ENCODE measurements at places on chromosomes 7 and 10.

- no peak for DNase-seq
Measured at GRCh38 chr7:135160098-135160857, 10.2 kb downstream of the CYREN start.

DNA sequence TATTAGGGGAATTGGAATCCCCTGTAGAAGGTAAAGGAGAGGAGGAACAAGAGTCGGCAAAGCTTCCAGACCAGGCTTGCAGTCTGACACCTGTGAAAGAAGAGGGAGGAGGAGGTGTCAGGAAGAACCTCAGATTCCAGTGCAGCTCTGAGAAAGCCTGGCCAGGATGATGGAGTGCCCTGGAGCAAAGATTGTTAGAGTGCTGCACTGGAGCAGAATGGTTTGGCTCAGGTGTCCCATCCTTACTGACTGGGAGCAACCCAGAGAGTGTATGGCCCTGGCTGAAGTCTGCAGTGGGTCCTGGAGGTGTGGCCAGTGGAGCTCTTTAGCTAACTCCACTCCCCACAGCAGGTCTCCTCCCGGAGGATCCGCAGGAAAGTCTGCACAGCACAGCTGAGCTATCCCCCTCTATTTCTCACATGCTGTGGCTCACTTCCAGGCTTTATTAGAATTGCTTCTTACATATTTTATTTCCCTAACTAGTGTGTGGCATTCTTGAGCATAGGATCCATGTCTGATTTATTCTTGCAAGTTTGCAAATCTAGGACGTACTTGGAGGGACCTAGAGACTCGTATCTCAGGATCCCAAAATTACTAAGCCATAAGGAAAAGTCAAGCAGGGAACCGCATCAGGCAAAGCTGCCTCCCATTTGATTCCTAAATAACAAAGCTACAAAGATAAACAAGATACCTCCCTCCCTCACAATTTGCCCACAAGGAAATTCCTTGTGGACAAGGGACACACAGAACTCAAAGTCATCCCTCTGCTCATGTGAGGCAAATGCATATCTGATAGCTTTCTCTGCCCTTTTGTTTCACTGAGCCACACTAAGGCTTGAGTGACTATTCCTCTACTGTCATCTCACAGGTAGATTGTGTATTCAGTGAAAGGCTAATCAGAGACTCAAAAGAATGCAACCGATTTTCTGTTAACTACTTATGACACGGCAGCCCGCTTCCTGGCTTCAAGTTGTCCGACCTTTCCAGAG, 58.8 kb downstream of the VIM start:
- DNase-seq: no peak

GRCh38 chr7:32206987-32207386, 136.8 kb upstream of the PDE1C start:
- peak; percentile 73 for DNase-seq

DNA sequence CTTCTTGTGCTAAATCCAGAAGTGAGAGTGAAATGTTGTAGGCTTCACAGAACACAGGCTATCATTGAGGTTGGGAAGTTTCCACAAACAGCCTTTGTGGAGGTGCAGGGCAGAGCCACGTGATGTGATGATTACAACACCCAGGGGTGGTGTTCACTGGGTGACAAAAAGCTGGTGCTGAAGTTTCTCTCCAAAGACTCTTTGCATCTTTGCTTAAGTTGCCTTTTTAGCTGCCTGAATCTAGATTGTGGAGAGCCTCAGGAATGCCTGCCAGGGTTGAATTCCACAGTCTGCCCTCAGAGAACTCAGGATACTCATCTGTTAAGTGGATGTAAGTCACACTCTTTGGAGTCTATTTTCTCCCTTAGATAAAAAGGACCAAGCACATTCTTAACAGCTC, 56.3 kb downstream of the PLXNA4 start:
- no peak for DNase-seq

DNA sequence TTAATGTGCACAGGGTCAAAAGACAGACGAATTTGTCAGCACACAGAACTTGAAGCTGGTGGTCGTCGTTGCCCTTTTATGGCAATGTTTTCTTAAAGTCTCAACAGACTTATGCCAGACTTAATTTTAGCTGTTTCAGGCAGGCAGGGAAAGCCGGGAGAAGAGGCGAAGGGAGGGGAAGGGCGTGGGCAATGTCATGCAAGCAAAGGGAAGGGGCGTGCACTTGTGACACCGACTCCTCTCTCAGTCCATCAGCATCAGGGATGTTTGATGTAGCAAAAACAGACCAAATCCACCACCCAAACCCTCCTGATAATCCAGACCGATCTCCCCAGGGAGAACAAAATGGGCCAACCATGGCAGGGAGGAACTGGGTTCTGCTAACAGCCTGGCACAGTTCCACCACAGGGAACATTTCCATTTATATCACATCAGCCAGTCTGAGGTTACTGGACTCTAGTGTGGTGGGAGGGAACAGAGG, 118.1 kb upstream of the RHEB start:
- DNase-seq: no peak

DNA sequence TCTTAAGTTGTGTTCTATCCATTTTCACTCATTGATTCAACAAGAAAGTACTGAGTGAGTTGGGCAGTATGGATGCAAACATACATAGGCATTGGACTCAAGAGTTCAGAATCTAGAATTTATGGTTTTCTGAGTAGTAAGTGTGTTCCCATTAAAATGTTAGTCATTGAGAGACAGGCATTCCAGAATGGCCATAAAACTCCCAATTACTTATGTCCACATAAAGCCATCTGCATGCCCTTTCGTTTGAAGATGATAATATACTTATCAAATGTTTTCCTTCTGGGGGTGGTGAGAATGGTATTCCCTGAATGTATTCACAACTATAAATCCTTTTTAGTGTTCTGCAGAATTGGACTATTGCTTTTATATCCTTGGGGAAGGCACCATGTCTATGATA, 131.6 kb downstream of the CD36 start:
- no peak for DNase-seq

GRCh38 chr7:128831994-128832879, 2.0 kb downstream of the FLNC start:
- DNase-seq: peak; percentile 78

GRCh38 chr7:135184254-135184841, 13.8 kb upstream of the CYREN start:
- no peak for DNase-seq

DNA sequence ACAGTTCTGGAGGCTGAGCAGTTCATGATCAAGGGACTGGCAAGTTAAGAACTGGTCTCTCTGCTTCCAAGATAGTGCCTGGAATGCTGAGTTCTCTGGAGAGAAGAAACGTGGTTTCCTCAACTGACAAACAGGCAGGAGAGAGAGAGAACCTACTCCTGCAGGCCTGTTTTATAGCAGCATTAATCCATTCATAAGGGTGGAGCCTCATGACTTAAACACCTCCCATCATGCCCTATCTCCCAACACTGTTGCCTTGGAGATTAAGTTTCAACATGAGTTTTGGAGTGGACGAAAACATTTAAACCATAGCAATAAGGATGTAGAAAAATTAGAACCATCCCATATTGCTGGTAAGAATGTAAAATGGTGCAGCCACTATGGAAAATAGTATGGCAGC, 32.3 kb upstream of the IMMP2L start:
- DNase-seq: no peak

GRCh38 chr7:55536619-55537457, 35.5 kb downstream of the VOPP1 start:
- DNase-seq: no peak

GRCh38 chr7:231030-231857, 38.9 kb downstream of the FAM20C start:
- DNase-seq: peak; percentile 47

DNA sequence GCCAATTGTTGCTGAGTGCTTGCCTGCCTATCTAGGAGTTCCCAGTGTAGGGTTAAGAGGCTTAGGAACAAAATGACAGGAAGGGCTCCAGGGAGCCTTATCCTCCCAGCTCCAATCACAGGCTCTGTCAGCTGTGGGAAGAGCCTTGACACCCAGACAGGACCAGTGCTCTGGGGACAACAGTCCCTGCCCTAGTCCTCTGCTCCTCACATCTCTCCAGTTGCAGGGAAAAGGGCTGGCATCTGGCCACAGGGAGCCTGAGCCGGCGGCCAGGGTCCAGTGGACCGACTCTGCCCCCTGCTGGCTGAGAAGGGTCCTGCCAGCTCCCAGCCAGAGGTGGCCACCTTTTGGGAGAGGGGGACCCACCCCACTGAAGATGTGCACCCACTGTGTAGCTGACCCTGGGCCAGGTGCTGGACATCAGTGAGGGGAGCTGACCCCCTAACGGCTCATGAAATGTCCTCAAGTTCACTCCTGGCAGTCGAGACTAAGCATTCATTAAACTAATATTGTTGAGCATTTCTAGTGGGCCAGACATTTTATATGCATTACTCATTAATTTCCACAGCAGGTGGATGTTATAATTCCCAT, 17.6 kb downstream of the DNAJB12 start:
- DNase-seq: peak; percentile 73

GRCh38 chr7:94042381-94042780, 38.2 kb upstream of the BET1 start:
- no peak for DNase-seq

- no peak for DNase-seq
Measured at GRCh38 chr7:127949769-127950222, 81.4 kb downstream of the LRRC4 start.

- no peak for DNase-seq
Measured at GRCh38 chr7:1235501-1236131, 2.9 kb downstream of the UNCX start.

- no peak for DNase-seq
Measured at GRCh38 chr10:34121125-34121753, 693.9 kb downstream of the PARD3 start.

DNA sequence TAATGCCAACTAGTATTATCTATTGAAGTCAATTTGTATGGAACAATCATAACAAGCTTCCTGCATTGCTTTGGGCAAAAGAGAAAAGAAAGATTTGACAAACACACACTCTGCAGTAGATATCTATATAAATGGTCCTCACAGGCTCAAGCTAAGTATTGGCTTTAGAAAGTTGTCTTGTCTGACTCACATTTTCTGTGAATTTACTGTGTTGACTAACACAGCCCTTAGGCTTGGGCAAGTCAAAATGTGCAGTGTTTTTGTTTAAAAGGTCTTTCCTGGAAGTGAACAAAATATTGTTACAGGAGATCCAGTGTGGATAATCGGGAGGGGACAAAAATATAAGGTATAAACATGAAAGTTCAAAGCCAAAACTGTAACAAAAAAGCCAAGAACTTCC, 194.4 kb downstream of the RELN start:
- no peak for DNase-seq

GRCh38 chr10:98956576-98957260, 278.9 kb downstream of the HPSE2 start:
- no peak for DNase-seq

DNA sequence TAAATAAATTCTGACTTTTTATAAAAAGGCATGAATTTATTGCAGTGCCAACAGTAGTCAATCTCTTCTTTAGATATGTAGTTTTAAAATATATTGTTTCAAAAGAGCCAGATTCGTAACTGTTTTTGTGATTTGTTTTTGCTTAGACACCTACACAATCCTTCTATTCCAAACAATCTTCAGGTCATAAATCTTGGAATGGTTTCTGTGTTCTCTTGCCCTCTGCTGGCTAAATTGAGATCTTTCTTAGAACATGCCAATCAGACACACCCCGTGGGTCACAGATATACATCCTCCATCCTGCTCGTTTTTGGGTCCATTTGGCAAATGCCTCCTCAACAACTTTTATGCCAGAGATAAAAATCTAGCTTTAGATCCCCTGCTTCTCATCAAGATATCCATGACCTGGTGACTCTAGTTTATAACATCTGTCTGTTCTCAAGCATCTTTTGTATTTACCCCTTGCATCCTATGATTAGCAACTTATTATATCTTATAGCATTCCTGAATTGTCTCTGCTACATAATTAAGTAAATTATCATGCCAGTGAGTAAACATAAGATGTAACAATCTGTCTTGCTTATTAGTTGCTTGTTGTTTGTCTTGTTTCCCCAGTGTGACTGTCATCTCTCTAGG, 35.3 kb upstream of the IFRD1 start:
- no peak for DNase-seq

- no peak for DNase-seq
Measured at GRCh38 chr10:33263453-33263852, 71.0 kb downstream of the NRP1 start.

GRCh38 chr7:12722136-12722535, 34.7 kb downstream of the ARL4A start:
- no peak for DNase-seq

DNA sequence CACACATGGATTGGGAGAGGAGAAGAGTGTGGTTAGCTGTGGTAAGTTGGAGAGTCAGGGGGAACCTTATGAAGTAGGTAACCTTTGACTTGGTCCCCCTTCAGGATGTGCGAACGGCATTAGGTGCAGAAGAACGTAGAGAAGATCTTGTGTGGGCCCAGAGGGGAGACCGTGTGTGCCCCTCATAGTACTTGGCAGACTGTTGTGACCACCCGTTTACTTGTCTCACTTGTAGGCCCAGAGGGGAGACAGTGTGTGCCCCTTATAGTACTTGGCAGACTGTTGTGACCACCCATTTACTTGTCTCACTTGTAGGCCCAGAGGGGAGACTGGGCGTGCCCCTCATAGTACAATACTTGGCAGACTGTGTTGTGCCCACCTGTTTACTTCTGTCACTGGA, 2.6 kb downstream of the GTPBP4 start:
- no peak for DNase-seq

- peak; percentile 75 for DNase-seq
Measured at GRCh38 chr10:14560274-14560673, 214.4 kb downstream of the FAM107B start.

GRCh38 chr10:132122097-132122861, 56.5 kb downstream of the JAKMIP3 start:
- no peak for DNase-seq

- no peak for DNase-seq
Measured at GRCh38 chr10:104139221-104139620, 17.2 kb downstream of the SFR1 start.

GRCh38 chr7:152674860-152675758, 832 bp downstream of the XRCC2 start:
- DNase-seq: no peak

DNA sequence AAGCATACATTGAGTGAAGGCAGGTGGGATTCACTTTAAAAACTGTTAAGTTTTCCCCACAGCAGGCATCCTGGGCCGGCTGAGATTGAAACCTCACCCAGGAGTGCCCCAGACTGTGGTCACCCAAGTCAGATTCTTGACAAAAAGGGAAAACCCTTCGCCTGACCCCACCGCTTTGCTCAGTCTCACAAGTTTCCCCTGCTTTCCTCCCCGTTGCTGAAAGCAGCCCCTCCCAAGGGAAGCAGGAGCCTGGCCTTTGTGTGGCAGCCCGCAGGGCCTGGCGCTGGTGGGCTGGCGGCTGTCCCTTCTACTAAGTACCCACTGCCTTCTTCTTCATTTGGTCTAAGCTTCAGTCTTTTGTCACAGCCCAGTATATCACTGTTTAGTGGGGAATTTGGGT, 16.0 kb downstream of the RNF32 start:
- no peak for DNase-seq

- DNase-seq: no peak
Measured at GRCh38 chr7:71626206-71626605, 494.3 kb downstream of the GALNT17 start.

GRCh38 chr7:132244903-132245480, 331.3 kb downstream of the PLXNA4 start:
- no peak for DNase-seq

- DNase-seq: no peak
Measured at GRCh38 chr10:68151453-68151852, 42.2 kb downstream of the MYPN start.

Measured in H9 (cell line).